ENCODE measurements at places on chromosomes 6 and 20.

- DNase-seq: no peak
Observed at GRCh38 chr6:139490482-139490881, 116.0 kb upstream of the CITED2 start.

DNA sequence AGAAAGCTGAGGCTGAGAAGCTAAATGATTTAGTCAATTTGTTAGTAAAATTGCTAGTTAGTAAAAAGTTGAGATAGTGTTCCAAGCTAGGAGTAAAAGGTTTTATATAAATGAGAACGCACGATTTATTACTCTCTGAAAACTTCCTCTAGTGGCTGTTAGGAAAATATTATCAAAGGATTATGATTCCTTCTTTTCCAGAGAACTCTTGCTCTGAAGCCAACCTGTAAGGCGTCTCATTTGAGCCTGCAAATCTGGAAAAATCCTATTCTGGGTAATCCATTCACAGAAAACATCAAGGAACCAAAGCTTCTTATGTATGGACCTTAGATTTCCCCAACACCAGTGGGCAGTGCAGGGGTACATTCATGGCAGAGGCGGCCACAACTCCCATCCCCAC is 252.7 kb downstream of the SOD2 start:
- DNase-seq: no peak

GRCh38 chr6:155495011-155495768 is 39.6 kb upstream of the NOX3 start:
- peak; percentile 9 for DNase-seq

DNA sequence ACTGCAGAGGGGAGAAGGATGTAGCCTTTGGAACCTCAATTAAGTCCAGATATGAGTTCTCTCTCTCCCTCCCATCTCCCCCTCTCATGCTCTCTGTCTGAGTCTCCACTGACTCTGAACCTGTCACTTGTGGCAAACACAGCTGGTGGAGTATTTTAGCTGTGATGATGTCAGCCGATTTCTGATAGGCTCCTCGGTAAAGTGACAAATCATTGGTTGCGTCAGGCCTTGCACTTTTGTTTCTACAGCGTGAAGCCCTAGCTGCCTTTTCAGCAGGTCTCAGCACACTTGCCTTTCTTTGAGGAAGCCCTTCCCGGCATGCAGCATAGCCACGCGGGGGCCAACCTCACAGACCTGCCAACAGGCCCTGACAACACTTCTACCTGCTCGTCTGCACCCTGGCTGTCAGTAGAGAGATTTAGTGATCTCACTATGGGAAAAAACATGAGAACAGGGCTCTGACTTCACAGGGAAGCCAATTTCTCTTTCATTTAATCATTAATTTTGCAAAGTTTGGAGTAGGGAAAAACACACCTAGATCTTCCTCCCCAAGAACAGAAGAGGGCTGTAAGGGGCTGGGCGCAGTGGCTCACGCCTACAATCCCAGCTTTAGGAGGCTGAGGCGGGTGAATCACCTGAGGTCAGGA is 84.4 kb downstream of the GMPR start:
- no peak for DNase-seq

GRCh38 chr6:73394577-73395354 is at the start of gene DDX43:
TSS of gene DDX43 (plus strand) at chr6:73394828. CDS start at chr6:73394906, 78 bp downstream.
- no peak for DNase-seq

DNA sequence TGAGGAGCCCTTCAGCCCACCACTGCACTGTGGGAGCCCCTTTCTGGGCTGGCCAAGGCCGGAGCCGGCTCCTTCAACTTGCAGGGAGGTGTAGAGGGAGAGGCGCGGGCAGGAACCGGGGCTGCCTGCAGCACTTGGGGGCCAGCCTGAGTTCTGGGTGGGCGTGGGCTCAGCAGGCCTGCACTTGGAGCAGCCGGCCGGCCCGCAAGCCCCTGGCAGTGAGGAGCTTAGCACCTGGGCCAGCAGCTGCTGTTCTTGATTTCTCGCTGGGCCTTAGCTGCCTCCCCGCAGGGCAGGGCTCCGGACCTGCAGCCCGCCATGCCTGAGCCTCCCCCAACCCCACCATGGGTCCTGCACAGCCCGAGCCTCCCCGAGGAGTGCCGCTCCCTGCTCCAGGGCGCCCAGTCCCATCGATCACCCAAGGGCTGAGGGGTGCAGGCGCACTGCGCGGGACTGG is 101.7 kb upstream of the ADGRB3 start:
- no peak for DNase-seq

DNA sequence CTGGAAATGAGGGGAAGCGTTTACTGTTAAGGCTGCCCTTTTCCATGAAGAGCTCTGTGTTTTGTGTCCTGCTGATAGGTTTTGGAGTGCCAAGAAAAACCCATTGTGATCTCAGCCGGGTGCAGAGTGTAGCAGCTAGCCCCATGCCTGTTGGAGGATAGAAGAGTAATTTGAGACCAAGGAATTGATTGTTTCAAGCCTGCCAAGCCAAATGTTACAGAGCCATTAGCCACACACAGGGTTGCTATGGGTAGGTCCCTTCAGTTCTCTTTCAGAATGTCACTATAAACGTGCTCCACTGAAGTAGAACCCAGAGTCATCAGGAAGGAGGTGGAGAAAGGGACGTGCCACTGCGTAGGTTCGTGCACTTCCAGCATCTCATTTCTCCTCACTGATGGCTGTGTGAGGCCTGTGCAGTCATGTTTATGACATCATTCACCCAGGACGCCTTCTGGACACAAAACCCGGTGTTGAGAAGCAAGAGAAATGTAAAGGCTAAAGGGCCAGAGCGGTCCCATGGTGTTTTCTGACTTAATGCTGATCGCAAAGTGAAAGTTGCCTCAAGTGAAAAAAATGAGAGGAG is 6.6 kb downstream of the GMPR start:
- peak; percentile 75 for DNase-seq

- no peak for DNase-seq
Observed at GRCh38 chr6:38783443-38784228, 68.5 kb downstream of the DNAH8 start.

DNA sequence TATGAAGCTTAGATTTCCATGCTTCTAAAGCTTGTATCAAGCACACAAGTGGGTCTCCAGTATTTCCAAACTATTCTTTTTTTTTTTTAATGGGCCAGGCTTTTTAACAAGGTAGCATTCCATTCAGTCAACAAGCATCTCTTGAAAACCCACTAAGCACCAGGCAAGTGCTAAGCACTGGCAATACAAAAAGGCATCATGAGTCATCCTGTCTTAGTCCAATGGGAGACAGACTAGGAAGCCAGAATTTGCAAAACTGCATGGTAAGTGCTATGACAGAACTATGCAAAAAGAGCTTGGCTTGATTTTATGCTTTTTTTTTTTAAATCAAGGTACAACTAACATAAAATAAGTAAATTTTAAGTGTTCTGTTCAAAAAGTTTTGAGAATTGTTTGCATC is 109.3 kb upstream of the DST start:
- DNase-seq: no peak

- DNase-seq: no peak
Observed at GRCh38 chr6:119658917-119659316, 309.4 kb upstream of the MAN1A1 start.

DNA sequence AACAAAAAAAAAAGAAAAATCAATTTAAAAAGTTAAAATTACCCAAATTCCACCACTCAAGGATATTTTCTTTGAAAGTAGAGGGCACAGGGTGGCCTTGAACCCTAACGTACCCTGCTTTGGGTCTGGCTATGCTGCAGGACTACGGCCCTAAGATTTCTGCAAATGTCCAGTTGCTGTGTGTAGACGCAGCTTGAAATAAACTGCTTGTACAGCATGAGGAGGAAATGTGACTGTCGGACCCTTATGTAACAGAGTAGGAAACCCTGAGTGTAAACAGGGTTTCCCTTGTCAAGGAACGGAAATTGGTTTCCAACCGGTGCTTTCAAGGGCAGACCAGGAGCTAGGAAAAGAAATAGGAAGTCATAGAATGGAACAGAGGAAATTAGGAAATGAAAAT is 60.7 kb upstream of the SHLD1 start:
- DNase-seq: no peak
